ENCODE measurements at places on chromosomes 6 and 20. TPM values are rescaled to one million over a fixed set of nuclear protein-coding genes. Genes with fewer than 3 reads are reported as not detected.

- DNase-seq = no peak
These were observed 445.2 kb upstream of the ID4 start for GRCh38 chr6:19391926-19392325.

GRCh38 chr6:170107606-170108222 is 183.2 kb downstream of the DLL1 start:
- no peak for DNase-seq

DNA sequence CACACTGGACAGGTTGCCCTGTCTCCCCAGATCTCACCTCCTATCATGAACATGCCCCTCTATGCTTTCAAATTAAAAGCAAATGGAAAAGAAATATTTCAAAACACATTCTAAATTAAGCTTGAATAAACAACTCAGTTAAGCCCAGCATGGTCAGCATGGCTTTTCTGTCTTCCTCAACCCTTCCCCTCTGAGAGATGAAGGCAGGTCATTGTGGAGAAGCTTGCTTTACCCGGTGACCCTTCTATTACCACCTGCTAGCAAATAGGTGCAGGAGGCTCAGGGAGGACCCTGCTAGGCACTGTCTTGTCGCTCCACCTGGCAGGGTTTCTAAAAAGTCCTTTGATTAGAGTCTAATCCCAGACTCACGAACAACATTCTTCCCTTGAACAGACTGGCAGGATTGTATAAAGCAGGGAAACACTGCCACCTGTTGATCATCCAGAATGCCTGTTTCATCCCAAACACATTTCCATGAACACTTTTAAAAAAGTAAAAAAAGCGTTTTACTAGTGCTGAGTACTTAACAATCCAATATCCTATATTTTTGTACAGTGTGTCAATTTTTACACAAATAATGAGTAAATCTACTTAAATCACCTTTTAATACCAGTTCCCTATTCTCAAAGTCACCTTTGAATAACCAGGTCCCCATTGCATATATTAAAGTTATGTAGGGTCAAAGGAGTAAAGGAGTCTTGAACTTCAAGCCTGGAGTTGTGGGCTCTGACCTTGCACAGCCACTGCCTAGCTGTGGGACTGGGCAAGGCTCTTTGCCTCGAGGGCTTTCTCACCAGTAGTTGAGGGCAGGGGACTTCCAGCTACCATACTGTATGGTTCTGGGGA is 75.5 kb downstream of the GPR6 start:
- DNase-seq = no peak

RCAN2 gene
- 23.7 TPM for polyA plus RNA-seq

DNA sequence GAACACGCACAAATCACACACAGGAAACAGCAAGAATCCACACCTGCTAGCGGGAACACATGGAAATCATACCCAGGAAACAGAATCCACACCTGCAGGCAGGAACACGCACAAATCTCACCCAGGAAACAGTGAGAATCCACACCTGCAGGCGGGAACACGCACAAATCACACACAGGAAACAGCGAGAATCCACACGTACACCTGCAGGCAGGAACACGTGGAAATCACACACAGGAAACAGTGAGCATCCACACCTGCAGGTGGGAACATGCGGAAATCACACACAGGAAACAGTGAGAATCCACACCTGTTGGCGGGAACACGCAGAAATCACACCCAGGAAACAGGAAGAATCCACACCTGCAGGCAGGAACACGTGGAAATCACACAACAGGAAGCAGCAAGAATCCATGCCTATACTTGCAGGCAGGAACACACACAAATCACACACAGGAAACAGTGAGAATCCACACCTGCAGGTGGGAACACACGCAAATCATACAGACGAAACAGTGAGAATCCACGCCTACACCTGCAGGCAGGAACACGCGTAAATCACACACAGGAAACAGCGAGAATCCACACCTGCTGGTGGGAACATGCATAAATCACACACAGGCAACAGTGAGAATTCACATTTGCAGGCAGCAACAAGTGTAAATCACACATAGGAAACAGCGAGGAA is 108.6 kb downstream of the DLL1 start:
- no peak for DNase-seq

- no peak for DNase-seq
These were observed 74.6 kb upstream of the CD93 start for GRCh38 chr20:23160536-23161243.

- DNase-seq = no peak
These were observed 28.5 kb downstream of the GMDS start for GRCh38 chr6:2216794-2217383.

DNA sequence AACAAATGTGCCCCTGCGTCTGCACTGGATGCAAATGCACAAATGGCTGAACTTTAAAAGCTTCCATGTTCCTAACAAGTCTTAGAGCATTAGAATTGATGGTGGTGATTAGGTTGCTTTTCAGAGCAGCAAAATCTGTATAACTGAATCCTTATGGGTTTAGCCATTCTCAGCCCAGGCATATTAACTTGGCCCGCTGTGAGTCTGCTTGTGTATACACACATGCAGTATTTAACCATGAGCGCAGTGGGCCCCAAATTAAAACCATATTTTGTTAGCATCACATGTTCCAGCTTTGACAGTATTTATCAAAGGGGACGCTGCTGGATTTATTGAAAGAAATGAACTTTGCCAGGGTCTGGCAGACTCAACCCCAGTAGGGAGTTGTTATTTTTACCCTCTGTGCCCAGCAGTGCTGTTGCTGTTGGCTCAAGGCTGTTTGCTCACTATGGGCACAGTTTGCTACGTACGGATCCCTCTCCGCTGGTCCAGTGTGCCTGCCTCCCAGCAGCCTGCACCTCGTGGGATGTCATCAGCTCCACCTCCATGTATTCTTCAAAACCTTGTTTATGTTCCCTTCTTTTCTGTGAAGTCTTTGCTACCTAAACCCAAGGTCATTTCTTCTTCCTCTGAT is 144.7 kb downstream of the QRSL1 start:
- no peak for DNase-seq

DNA sequence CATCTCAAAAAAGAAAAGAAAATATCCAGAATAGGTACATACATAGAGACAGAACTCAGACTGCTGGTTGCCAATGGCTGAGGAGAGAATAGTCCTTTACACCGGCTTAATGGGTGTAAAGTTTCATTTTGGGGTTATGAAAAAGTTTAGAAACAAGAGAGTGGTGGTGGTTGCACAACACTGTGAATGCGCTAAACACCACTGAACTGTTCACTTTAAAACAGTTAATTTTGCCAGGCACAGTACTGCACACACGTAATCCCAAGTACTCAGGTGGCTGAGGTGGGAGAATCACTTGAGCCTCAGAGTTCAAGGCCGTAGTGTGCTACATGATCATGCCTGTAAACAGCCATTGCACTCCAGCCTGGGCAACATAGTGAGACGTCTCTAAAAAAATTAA is 7.6 kb downstream of the ILRUN start:
- DNase-seq = no peak

DNA sequence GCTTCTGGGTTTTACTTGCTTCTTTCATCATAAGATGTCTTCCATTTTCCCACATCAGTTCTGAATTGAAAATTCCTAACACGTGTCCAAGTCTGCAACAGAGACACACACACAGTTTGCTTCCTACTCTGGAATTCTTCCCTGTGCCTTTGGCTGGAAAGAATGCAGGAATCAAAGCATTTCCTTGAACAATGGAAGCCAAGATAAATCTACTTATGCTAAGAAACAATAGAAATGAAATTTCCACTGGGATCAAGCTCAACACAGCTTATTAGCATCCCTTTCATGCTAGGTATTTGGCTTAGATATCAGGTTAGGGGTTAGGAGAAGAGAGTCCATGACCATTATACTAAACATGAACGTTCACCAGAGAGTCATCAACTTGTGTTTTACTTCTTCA is 101.1 kb upstream of the SCAF8 start:
- DNase-seq = no peak

- peak; percentile 78 for DNase-seq
These were observed at the start of the genes KCTD20 and PXT1 for GRCh38 chr6:36442671-36443470. Gene KCTD20 (plus strand): TSS chr6:36443000. CDS start chr6:36470098, 27,098 bp downstream. Gene PXT1 (minus strand): TSS chr6:36442854. CDS start chr6:36426082, 16,772 bp downstream.

- no peak for DNase-seq
These were observed 635.3 kb upstream of the FLRT3 start for GRCh38 chr20:14972690-14973089.

GRCh38 chr6:15754035-15754705 is 91.3 kb upstream of the DTNBP1 start:
- no peak for DNase-seq

CST7 gene
- 0.31 TPM for polyA plus RNA-seq

DNA sequence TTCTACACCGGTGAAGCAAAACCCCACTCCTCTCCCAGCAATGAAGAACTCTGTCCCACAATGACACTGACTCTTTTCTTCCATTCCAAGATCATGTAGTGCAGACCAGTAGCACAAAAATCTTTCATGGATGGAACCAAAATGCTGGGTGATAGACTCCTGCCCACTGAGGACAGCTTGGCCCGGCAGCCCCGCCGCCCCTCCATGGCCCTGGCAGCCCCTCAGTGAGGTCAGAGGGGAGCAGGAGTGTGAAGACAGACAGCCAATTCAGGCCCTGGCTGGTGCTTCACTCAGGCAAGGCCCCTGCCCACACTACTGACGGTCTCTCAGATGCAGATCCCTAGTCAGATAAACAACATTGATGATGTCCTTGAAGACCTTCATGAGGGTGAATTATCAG is 131.9 kb upstream of the SYNDIG1 start:
- no peak for DNase-seq

LY6G6F gene
- 0.68 TPM for polyA plus RNA-seq

GRCh38 chr20:45836841-45837240 is 3.2 kb downstream of the SNX21 start:
- DNase-seq = no peak

- DNase-seq = no peak
These were observed 57.5 kb downstream of the JARID2 start for GRCh38 chr6:15303162-15303919.

CRISP3 gene
- polyA plus RNA-seq = not detected

DNA sequence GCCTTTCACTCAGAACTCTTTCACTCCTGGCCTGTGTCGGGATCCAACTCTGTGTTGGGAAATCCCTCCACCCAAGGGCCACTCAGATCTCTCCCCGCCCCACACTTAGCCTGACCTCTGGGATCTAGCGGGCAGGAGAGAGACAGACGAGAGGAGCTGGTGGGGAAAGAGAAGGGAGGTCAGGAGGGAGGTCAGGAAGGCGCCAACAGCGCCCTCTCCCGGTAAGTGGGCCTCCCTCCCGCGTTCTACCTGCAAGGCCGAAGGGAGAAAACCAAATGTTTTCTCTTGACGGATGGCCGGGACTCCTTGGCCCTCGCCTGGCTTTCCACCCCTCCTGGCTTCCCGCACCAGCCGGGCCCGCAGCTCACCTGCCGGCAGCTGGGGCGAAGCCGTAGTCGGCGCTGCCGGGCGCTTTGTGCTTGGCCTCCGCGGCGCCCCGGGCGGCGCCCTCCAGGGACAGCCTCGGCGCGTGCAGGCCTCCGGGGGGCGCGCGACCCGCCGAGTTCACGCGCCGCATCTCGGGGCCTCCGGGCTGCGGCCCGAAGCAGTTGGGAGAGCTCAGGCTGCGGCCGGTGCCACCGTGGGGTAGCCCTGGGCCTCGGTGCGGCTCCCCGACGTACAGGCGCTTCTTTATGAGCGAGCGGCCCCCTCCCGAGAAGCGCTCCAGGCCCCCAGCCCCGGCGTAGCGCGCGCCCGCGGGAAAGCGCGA is 38.2 kb downstream of the C6orf132 start:
- DNase-seq = peak; percentile 62

Data from right renal pelvis (tissue), 4 donors.